GM23338 (cell line): ENCODE measurements at places on chromosomes 11 and 22. TPM values are rescaled to one million over a fixed set of nuclear protein-coding genes. Genes with fewer than 3 reads are reported as not detected.

GRCh38 chr11:130846606-130847005 is 69.7 kb downstream of the SNX19 start:
- no peak for DNase-seq

GRCh38 chr11:107953446-107953845 is 25.2 kb downstream of the RAB39A start:
- no peak for DNase-seq

DNA sequence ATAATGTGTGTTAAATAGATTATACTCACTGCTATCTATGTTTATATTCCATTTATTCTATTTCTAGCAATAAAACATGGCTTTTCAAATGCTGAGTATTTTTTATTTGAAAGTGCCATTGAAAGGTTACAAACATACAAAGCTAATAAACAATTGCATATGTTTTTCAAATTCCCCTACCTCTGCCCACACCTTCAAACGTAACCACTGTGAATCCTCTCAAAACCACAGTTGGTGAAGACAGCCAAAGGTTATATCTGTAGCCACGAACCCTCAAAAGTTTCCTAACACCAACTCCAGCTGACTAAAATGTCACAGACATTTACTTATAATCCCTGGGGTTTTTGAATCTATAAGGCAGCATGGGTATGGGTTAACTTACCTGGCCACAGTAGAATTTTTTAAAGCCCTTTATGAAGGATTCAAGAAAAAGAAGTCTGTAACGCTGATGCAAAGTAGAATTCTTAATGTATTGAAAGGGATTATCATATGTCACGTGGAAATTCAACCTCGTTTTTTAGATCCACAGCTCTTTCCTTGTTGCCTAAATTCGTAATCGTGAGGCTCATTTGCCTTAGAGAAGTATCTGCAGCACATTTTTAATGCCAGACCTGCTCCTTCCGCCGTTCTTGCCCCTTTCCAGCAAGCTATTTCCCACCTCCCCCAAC is 122.5 kb upstream of the ZC3H12C start:
- no peak for DNase-seq

GRCh38 chr22:29344137-29344536 is 28.6 kb upstream of the RASL10A start:
- DNase-seq = no peak

DNA sequence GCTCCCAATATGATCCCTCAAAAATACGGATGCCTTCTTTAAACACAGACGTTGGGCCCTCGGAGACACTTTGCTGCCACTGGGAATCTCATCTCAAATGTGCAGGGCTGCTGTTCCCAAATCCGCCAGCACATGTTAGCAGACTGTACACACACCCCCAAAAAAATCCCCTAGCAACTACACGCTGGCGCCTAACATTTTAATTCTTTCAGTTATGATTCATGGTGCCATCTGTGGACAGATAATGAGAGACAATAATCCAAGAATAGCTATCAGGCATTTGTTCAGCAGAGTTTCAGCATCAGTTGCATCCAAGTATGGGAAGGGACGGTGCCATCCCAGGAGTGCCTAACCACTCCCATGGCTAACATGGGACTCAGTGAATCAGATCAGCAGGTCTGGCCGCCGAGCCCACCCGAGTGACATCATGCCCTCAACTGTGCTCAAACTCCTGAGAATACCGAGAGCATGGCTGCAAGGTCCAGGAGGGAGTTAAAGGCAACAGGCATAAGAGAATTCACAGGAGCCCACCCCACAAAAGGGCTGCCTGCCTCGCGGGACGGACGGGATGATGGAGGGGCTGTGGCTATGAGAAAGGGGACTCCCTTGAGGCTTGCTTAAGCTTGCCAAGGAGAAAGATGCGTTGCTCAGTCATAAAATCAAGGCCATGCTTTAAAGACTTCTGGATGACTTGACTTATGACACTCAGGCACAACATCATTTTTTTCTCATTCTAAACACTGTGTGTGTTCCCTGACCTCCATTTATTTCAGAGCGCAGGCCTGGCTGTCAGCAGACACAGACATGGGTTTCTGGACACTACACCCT is 337.0 kb downstream of the SHANK2 start:
- DNase-seq = no peak

DNA sequence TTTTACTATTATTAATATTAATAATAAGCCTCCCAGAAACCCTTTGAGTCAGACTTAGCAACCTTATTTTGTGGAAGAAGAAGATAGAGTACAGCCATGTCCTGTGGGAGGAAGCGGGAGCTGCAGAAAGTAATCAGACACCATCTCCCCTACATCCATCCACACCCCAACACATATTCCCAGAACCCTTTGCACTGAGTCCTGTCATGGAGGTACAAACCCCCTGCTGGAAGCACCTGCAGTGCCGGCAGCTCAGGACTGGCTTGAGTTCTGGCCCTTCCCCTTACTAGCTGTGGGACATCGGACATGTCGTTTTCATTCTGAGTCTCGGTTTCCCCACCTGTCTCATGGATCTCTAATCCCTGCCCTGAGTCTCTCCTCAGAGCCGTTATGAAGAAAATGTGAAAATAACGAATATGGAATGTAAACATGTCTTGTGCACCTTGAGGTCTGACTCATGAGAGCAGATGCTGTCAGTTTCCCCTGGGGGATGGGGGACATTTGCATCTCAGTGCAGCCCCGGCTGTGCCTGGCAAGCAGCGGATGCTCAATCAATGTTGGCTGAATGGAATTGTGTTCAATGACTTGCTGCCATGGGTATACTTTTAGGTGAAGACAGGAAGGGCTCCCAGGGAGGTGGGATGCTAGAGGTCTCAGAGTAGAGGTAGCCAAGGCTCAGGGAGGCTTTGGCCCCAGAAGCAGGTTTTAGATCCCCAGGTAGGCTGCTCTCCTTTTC is 45.4 kb downstream of the TP53I11 start:
- DNase-seq = no peak

- no peak for DNase-seq
Observed at GRCh38 chr11:74008373-74009229, at the start of gene UCP3. Gene UCP3, minus strand, starts transcription at chr11:74009085. Its CDS starts 2,043 bp downstream, at chr11:74007042.

DNA sequence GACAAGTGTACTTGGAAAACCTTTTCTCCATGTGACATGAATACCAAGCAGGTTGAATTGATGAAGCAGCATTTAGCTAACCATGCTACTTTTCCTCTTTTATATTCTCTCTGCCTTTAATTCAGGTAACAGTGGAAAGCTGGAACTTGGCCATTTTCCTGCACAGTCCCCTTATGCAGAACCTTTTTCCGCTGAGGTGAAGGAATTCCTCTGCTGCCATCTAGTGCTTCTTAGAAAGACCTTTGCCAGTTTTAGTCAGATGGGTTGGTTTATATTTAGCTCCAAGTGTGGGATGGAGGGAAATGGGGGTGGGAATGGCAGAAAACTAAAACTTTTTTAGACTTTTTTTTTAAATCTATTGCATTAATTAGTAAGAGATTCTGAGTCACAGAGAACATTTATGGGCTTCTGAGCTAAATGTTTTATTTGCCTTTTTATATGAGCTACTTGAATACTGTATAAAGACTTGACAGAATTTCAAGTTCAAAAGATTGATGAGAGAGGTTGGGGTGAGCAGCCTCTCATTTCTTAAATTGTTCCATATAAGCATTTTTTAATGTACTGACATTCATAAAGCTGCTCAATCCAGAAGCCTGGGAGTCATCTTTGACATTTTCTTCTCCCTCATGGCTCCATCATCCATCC is 153.9 kb upstream of the ZC3H12C start:
- DNase-seq = peak; percentile 80

- no peak for DNase-seq
Observed at GRCh38 chr11:81394311-81394710, 1339.4 kb downstream of the FAM181B start.

DNA sequence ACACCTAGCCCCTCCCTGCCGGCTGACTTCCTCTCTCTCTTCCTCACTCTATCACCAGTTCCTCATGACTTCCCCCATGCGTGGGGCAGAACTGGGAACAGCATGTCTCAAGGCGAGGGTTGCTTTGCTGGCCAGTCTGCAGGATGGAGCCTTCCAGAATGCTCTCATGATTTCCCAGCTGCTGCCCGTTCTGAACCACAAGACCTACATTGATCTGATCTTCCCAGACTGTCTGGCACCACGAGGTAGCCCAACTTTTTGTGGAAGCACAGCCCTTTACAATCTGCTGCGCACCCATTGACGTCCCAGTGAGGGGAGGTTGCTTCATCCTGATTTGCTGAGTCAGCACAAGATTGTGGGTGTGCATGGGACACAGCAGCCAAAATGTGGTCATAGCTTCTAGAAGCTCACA is 8.6 kb downstream of the TCN2 start:
- no peak for DNase-seq

DNA sequence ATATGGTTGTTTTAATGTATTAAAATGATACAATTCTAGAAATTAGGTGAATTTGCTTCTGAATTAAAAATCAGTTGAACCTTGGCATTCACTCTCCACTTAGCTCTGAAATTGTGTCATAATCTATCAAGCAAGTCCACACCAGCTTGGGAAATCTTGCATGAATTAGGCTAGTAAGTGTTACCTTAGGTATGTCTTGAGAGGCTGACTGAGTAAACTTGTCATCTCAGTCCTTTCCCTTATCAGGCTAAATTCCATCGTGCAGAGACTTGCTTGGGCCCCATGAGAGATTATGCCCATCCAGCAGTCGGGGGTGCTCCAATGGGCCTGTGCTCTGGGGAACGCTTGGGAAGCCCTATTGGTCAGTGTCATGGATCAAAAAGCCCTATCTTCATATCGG is 33.9 kb upstream of the ST14 start:
- no peak for DNase-seq

GRCh38 chr22:45717789-45718188 is 46.2 kb downstream of the ATXN10 start:
- DNase-seq = no peak

DNA sequence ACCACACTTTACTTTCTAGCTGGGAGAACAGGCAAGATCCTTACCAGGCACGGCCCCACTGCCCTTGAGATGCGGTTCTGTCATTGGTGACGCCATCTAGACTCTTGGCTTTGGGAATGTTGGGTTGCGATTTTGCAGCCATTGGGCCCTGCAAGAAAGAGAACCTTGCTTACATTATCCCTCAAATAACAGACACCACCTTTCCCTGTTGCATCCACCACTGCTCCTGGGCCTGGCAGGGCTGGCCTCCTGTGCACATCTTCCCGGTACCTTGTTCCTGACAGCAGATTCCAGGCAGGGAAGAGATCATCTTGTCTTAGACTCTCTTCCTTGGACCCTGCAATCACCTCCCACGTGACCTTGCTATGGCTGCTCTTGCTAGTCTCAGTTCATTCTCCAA is 3.4 kb downstream of the DHCR7 start:
- DNase-seq = no peak

- DNase-seq = no peak
Observed at GRCh38 chr11:46600194-46600960, 6.6 kb upstream of the AMBRA1 start.

DNA sequence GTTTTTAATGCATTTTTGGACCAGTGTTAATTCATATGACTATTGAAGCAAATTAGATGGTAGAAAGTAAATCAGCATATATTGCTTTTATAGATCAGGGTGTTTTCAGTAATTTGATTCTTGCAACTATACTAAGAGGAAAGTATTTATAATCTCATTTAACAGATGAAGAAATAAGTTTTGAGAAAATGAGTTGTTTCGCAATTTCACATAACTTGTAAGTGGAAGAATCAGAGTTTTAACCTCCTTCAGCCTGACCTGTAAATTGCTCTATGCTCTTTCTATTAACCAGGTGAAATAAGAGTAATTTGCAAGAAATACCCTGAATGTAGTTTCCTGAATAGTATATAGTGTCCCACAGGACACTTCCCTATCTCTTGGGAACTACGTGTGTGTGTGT is 1106.8 kb upstream of the RAG2 start:
- no peak for DNase-seq

DNA sequence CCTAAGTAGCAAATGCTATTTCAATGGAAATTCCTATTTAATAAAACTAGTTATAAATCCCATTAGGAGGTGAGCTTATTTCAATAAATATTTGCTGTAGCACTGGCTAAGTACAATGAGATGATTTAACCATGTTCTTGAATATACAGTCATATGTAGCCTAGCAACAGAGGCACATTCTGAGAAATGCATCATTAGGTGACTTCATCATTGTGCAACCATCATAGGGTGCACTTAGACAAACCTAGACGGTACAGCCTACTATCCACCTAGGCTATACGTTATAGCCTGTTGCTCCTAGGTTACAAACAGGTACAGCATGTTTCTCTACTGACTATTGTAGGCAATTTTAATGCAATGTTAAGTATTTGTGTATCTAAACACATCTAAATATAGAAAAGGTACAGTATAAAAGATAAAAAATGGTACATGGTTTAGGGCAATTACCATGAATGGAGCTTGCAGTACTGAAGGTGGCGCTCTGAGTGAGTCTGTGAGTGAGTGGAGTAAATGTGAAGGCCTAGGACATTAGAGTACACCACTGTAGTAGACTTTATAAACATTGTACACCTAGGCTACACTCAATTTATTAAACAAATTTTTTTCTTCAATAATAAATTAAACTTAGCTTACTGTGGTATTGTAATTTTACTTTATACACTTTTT is 350.1 kb downstream of the CASP12 start:
- peak; percentile 55 for DNase-seq

GRCh38 chr22:19810381-19811201 is 44.1 kb downstream of the GNB1L start:
- DNase-seq = no peak

DNA sequence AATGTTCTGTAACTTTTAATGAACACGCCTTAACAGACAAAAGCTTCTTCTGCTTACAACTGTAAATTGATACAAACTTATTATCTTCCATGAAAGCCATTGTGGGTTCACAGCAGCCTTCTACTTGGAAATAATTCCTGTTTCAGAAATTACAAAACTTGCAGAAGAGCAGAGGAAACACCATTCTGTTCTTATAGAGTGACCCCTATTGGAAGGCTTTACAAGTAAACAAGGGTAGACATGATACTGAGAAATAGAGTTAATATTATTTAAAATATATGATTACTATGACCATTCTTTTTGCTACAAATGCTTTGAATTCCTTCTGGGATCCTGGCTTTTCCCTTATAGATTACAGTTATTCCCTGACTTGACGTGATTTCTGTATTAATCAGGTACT is 32.4 kb upstream of the KCNA4 start:
- no peak for DNase-seq

Gene GAB4
- 1.5 and 2.7 TPM in 2 replicates for total RNA-seq

Gene ACCS
- 6.6 and 12.0 TPM in 2 replicates for total RNA-seq

Gene COX8A
- total RNA-seq = 385 and 427 TPM in 2 replicates

Gene PKP3
- 18.7 and 23.0 TPM in 2 replicates for total RNA-seq

Gene TRIM48
- total RNA-seq = not detected in 2 replicates

Gene PELI3
- 8.5 and 9.1 TPM in 2 replicates for total RNA-seq

Gene KDM4E
- total RNA-seq = not detected in 2 replicates

Gene SLC17A6
- 0.16 and 0.31 TPM in 2 replicates for total RNA-seq

Gene KCNK4
- total RNA-seq = 1.0 TPM in 1 of 2 replicates, not detected in the other

Gene KDM4D
- 0.94 and 2.6 TPM in 2 replicates for total RNA-seq

Gene FGF19
- total RNA-seq = 27.4 and 36.1 TPM in 2 replicates

Gene NPAS4
- total RNA-seq = 0.35 and 0.97 TPM in 2 replicates

Gene MMP13
- not detected in 2 replicates for total RNA-seq

Gene ACRV1
- not detected in 2 replicates for total RNA-seq

Gene DBX1
- not detected in 2 replicates for total RNA-seq

Gene CBLIF
- total RNA-seq = not detected in 2 replicates

Gene MFRP
- 0.03 TPM in 1 of 2 replicates, not detected in the other for total RNA-seq

Gene NXPE2
- 0.10 and 0.12 TPM in 2 replicates for total RNA-seq
